ENCODE measurements at places on chromosomes 11 and 22.

DNA sequence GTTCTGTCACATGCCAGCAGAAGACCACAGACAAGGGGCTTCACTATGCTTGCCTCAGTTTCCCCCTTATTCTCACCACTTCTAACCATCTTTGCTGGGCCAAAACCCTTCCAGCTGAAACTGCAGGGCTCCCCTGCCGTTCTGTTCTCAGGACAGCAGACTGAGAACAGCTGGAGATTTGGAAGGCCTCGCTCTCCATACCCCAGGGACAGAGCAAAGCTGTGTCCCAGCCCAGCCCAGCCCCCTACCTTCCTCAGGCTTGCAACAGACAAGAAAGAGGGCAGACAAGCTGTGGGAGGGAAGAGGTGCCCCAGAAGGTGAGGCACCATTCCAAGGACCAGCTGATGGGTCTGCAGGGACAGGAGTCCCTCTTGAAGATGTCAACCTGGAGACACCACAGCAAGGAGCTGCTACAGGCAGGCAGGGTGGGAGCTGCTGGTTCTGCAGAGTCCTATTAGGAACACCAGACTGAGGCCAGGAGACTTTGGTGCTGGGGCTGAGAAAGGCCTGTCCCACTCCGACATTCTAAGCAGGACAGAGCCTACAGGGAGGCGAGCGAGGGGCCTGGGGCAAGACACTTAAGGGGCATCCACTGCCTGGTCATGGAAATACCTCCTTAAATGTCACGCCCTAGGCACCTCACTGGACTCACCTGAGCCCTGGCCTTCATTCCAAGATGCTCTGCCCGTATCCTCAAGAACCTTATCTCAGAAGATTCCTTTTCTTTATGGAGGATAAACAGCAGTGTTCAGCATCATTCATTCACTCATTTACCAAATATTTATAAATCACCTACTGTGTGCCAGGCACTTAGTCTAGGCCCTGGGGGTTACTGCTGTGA lies 6.9 kb downstream of the SCN2B start:
- DNase-seq = no peak

DNA sequence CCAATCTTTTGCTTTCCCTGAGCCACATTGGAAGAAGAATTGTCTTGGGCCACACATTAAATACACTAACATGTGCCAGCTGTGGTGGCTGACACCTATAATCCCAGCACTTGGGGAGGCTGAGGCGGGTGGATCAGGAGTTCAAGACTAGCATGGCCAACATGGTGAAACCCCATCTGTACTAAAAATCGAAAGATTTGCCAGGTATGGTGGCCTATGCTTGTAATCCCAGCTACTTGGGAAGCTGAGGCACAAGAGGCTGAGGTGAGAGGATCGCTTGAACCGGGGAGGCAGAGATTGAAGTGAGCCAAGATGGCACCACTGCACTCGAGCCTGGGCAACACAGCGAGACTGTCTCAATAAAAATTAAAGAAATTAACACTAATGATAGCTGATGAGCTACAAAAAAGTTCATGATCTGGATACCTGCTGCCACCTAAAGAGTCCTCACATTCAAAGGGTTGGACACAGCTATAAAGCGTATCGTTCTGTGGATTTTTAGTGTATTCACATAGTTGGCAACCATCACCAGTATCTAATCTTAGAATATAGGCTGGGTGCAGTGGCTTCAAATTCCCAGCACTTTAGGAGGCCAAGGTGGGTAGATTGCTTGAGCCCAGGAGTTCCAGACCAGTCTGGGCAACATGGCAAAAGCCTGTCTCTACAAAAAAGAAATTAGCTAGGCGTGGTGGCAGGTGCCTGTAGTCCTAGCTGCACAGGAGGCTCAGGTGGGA lies 3.4 kb upstream of the LDHC start:
- peak; percentile 17 for DNase-seq

GRCh38 chr11:33920838-33921613 lies 29.1 kb upstream of the LMO2 start:
- no peak for DNase-seq

DNA sequence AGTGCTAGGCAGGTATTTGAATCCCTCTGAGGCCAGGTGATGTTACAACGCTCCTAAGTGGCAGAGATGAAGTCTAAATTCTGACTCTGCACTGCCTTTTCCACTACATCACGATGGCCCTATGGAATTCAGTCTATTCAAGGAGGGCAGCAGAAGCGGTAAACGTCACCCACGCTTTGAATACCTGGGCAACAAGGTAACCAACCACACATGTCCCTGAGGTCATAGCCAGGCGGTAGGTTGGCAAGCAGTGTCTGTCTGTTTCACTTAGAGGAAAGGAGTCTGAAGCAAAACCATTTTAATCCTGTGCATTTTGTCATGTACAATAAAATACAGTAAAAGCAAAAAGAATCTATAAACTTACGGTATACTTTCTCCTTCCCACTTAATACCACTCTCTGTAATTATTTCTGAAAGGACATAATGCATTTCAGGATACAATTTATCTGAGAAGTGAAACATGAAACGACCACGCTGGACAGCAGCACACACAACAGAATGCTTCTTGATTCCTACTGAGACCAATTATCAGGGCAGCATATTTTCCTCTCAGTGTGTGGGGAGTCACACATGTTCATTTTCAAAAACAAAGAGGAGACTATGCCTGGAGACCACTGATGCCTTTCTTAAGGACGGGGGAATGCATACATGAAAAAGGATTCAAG lies 51.3 kb downstream of the PRDM10 start:
- DNase-seq = no peak

DNA sequence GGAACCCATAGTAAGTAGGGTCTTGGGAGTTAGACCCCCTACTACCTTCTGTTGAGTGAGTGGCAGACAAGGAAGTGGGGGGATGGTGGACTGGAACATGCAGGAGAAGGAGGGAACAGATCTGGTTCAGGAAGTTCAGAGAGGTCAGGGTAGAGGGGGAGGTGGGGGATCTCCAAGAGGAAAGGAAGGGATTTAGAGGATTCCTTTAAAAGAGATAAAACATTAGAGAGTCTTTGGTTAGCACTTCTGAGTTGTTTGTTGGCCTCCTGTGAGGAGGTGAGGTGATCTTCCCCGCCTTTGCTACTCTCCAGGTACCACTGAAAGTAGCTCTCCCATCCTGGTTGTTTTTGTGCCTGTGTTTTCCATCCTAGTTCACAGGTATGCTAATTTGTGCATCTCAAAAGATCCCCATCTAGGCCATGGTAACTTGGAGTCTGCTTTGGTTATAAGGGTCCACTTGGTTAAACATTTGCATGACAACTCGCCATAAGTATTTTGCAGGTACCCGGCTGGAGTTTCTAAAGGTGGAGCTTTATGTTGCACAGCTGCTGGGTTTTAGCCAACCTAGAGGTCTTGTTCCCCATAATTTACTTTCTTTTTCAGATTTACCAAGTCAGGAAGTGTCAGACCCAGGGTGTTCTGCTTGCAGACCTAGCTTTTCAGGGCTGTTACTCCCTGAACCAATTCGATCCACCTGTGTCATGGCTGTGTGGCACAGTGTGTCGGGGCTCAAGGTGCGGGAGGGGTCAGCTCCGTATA lies 79.3 kb upstream of the SORL1 start:
- no peak for DNase-seq

- no peak for DNase-seq
Measured at GRCh38 chr11:12160680-12161079, 50.3 kb downstream of the MICAL2 start.

- peak; percentile 27 for DNase-seq
Measured at GRCh38 chr11:84812471-84812969, 814.6 kb downstream of the DLG2 start.

GRCh38 chr11:44793350-44794090 lies 66.8 kb downstream of the TSPAN18 start:
- no peak for DNase-seq

DNA sequence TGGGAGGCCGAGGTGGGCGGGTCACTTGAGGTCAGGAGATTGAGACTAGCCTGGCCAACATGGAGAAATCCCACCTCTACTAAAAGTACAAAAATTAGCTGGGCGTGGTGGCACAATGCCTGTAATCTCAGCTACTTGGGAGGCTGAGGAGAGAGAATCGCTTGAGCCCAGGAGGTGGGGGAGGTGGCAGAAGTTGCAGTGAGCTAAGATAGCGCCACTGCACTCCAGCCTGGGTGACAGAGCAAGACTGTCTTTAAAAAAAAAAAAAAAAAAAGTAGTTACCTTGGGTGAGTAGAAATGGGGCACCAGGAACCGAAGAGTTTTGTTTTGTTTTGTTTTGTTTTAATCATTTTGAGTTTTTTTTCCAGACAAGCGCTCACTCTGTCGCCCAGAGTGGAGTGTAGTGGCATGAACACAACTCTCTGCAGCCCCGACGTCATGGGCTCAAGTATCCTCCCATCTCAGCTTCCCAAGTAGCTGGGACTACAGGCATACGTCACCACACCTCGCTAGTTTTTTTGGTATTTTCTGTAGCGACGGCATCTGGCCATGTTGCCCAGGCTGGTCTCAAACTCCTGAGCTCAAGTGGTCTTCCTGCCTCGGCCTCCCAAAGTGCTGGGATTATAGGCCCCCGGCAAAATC lies 15.8 kb downstream of the THAP12 start:
- no peak for DNase-seq

DNA sequence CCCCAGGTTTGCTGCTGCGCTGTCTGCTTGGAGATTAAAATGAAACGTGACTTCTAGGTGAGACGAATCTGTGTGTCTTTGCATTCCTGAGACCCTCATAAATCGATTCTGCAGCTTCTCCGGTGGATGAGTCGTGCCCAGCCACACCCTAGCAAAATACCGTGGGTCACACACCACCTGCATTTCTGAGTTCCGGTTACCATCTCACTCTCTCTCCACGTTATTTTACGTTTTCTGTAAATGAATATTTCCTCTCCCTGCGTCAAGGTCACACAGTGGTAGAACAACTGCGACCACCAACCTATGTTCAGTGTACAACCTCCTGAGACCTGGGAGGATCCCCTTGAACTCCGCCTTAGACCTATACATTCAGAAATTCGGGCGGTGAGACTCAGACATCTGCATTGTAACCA lies 1.1 kb downstream of the YWHAH start:
- no peak for DNase-seq

DNA sequence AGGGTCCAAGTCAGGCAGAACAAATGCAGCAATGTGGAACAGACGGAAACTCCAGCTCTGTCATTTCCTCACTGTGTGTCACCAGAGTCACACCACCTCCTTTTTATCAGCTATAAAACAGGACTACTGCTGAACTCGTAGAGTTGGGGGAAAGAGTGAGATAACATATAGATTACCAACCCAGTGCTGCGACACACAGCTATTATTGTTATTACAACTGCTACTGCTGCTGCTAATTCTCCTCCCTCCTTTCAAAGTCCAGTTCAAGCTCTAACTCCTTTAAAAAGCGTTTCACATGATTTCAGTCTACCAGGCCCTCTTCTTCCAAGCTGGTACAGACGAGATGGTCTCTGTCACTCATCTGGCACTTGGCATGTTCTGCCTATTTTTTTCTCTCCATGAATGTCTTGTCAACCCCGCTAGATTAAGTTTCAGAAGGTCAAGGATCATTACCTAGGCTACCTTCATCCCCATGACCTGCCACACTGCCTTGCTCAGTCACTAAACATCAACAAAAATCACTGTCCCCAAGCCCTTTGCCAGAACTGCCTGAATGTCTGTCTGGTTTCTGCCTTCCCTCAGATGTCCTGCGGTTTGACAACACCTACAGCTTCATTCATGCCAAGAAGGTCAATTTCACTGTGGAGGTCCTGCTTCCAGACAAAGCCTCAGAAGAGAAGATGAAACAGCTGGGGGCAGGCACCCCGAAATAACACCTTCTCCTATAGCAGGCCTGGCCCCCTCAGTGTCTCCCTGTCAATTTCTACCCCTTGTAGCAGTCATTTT lies 3.7 kb upstream of the MTFP1 start:
- no peak for DNase-seq

- DNase-seq = no peak
Measured at GRCh38 chr11:61690706-61691379, 10.7 kb downstream of the DAGLA start.

DNA sequence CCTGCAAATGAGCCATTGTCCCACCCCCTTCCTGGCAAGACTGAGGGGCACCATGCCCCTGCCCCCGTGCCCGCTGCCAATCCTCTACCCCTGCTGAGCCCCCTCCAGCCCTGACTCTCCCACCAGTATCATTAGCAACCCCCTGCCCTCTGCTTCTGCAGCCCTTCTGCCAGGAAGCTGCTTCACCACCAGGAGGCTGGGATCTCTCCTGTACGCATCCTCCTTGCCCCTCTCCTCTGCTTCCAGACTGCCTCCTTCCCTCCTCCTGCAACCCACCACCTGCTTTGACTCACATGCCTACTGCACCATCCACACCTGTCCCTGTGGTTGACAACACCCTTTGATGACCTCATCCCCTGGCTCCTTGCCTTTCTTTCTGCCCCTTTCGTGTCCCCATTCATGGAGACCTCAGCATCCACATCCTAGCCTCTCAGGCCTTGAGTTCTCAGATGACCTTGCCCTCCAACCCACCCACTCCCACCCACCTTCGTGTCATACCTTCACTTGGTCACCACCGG lies 13.4 kb upstream of the PNPLA3 start:
- no peak for DNase-seq

DNA sequence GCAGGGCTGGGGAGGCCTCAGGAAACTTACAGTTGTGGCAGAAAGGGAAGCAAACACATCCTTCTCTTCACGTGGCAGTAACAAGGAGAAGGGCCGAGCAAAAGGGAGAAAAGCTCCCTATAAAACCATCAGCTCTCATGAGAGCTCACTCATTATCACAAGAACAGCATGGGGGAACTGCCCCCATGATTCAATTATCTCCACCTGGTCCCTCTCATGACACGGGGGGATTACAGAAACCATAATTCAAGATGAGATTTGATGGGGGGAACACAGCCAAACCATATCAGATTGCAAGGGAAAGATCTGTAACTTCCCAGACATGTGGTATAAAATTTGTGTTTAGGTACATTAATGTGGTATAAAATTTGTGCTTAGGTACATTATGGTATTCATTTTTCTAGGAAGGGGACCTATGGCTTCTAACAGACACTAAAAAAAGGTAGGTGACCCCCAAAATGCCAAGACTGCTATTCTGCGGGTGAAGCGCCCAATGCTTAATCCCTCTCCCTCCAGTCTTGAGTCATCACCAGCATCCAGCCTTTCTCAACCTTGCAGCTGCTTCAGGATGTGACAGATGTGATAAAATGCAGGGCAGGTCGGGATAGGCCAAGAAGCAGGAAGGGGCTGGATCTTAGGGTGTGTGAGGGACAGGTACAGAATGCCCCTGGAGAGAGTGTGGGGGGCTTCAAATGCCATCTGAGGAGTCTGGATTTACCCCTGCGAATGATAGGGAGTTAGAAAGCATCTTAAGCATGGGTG lies 57.7 kb upstream of the AMPD3 start:
- DNase-seq = no peak

- DNase-seq = peak; percentile 98
Measured at GRCh38 chr11:10325277-10326011, 20.6 kb downstream of the ADM start.

DNA sequence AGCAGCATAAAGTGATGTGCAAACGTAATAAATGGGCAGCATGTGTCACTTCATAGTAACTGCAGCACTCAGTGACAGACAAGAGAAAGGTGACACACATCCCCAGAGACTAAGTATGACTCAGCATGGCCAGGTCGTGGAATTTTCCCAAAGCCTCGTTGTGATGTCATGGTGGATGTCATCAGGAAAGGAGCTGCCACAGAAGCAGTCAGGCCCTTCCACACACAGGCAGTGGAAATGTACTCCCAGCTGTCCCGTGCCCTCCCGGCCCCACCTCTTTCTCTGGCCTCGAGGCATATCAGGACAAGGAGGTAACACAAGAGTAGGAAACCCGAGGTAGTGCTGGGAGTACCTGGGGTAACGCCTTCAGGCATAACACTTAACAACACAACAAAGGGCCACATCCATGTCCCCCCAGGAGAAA lies 8.1 kb downstream of the PC start:
- DNase-seq = peak; percentile 59

- DNase-seq = no peak
Measured at GRCh38 chr11:75428989-75429640, 3.9 kb downstream of the KLHL35 start.
